ENCODE measurements at places on chromosomes 4 and X.

- peak; percentile 13 for DNase-seq
Observed at GRCh38 chrX:130975947-130976346, 72.9 kb upstream of the ENOX2 start.

DNA sequence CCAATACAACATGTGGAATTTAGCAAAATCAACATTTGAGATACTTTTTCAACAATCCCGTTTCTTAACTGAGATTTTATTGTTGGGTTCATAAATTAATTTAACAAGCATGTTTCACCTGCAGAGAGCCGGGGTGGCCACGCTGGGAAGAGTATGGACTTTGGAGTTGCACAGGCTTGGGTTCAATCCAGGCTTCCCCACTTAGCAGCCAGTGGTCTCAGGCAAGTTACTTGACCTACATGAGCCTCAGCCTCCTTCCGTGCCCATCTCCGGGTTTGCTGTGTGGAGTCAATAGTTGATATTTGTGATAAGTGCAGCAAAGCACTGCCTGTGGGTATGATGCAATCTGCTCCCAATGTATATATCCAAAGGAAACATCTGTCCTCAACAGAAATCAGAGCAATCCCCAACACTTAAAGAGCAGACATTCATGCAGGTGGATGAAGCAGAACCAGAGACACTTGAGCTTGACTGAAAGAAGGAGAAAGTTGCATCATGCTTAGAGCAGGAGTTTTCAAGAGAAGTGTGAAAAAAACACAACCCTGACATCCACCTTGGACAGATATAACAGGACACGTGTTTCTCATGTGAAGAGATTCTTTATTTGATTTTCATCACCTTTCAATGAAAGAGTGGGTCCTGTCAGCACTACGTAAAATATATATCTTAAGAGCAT, 5.1 kb downstream of the CYTL1 start:
- DNase-seq: no peak

GRCh38 chrX:74160358-74160757, 143.6 kb upstream of the ZCCHC13 start:
- DNase-seq: no peak

- DNase-seq: no peak
Observed at GRCh38 chr4:1008840-1009541, 2.4 kb upstream of the FGFRL1 start.

DNA sequence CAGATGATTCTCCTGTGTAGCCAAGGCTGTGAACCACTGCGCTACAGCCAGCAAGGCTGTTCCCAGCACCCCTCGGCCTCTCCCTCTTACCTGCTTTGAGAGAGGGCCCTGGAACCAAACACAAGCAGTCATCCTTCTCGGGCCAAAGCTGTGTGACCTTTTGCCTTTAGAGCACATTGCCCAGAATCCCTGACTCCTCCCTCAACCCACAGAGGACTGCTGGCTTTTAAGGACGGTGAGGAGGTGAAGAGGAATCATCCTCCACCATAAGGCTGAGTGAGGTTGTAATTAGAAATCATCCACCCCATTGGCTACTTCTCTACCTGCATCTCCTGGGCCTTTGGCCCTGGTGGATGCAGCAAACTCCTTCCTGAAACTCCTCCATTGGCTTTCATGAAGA, 93.6 kb upstream of the PJA1 start:
- DNase-seq: no peak

GRCh38 chrX:110310000-110310790, 7.7 kb downstream of the AMMECR1 start:
- DNase-seq: no peak

DNA sequence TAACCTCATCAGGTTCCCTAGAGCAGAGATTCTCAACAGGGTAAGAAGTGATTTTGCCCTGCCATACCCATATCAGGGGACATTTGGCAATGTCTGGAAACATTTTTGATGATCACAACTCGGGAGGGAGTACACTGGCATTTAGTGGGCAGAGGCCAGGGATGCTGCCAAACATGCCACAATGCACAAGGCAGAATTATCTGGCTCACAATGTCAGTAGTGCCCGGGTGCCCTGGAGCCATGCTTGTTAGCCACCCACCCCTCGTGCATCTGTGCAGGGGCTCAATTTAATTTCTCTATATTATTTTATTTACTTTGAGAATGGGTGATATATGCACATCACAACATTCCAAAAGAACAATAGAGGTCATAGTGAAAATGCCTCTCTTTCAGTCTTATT, 82.0 kb upstream of the DHX15 start:
- DNase-seq: no peak

Measured in NCI-H2029 (cell line).